ENCODE measurements at places on chromosomes 1 and 21.

DNA sequence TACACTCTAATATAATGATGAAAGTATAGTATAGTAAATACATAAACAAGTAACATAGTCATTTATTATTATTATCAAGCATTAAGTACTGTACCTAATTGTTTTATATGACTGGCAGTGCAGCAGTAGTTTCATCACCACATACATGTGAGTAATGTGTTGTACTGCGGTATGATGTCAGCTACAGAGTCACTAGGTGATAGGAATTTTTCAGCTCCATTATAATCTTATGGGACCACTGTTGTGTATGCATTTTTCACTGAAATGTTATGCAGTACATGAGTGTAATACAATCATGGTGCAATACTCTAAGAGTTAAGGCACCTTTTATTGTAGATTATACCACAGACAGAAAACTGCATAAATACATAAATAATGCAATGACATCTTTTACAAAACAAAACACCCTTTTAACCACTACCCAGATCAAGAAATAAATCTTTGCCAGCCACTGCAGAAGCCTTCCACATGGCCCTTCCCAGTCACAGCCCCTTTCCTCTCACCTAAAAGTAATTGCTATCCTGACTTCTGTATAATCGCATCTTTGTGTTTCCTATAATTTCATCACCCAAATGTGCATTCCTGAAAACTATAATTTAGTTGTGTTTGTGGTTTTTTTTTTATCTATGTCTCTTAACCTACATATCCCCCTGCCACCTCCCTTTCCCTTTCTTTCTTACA is 16.3 kb downstream of the ABCD3 start:
- no peak for DNase-seq

DNA sequence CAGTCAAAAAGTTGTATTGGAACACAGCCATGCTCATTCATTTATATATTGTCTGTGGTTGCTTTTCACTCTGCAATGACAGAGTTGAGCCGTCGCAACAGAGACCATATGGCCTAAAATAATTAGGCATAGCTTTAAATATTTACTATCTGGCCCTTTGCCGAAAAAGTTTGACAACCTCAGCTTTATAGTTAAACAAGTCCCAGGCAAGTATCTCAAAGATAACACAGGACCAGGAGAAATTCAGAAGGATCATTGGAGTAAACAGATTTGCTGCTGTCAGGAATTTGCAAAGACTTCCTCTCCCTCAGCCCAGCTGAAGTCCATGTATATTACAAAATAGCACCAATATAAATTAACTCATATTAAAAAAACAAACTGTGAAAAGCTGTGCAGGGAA is 34.4 kb downstream of the NID1 start:
- DNase-seq, result no peak

GRCh38 chr1:81650776-81651175 is 150.0 kb upstream of the ADGRL2 start:
- no peak for DNase-seq

DNA sequence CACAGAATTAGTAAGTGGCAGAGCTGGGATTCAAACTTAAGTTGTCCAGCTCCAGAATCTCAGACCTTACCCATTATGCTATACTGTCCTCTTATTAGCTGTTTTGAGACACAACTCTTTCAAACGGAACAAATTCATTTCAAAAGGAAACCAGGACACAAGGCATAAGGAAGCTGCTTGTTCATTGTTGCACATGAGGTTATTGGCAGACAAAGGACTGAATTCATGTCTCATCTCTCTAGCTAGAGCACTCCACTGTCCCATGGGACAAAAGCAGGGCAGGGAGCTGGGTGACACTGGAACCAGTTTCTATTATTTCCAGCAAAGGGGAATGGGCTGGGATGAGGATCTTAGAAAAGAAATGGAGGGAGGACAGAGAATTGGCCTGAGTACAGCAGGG is 26.4 kb downstream of the CHI3L2 start:
- no peak for DNase-seq

- DNase-seq, result no peak
These were observed 4.8 kb upstream of the FCRLA start for GRCh38 chr1:161702250-161702649.

DNA sequence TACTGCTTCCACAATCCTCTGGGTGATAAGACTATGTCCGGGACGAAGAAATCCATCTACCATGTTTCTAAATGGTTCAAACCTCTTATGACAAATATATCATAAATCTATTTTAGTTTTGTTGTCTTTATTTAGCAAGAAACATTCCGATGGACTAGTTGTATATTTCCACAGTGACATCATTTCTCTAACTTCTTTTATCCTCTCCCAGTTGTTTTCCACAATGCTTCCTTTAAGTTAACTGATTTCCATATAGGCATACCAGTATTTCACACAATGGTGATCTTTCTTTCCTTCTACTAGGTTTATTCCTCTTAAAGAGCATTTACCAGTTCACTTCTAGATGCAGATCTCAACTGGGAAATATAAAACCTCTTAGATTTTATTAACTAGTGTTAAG is 44.8 kb downstream of the USP1 start:
- no peak for DNase-seq

GRCh38 chr1:184745929-184746638 is 8.6 kb downstream of the EDEM3 start:
- no peak for DNase-seq

GRCh38 chr21:17351766-17352165 is 161.1 kb upstream of the CXADR start:
- DNase-seq, result no peak

DNA sequence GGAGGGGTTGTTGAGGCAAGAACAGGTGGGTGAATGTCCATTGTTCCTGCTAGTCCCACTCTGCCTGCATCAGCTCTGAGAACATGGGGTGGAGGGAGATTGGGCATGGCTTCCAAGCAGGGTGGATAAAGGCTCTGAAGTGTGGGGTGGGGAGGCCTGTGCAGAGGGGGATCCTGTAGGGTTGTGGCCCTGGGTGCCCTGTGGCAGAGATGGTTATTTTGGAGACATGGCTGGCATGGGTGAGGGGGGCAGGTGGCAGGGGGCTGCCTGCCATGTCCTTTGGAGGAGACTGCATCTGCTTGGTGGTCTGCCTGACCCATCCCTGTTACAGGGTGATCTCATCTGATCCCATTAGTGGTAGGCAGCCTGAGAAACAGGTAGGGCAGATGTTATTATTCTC is 11.2 kb downstream of the MYOG start:
- no peak for DNase-seq

GRCh38 chr1:118783095-118783758 is 204.9 kb downstream of the TBX15 start:
- no peak for DNase-seq

DNA sequence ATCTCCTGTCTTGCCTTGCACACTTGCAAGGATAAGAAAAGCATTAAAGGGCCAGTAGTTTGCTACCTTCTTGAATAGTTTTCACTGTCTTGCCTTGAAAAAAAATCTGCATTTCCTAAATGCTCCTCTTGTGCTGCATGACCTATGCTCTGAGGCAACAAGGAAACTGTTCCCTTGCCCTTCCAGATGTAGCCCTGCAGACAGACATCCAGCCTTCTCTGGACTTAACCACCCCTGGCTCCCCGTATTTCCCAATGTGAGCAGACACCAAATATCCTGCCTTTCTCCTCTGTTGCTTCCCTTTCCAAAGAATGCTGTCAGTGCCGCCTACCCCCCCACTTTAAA is 177.6 kb downstream of the GABPA start:
- DNase-seq, result no peak

- DNase-seq, result no peak
These were observed 39.8 kb downstream of the TGFBR3 start for GRCh38 chr1:91846007-91846638.

- DNase-seq, result no peak
These were observed 9.1 kb downstream of the ADGRL2 start for GRCh38 chr1:81809808-81810207.

DNA sequence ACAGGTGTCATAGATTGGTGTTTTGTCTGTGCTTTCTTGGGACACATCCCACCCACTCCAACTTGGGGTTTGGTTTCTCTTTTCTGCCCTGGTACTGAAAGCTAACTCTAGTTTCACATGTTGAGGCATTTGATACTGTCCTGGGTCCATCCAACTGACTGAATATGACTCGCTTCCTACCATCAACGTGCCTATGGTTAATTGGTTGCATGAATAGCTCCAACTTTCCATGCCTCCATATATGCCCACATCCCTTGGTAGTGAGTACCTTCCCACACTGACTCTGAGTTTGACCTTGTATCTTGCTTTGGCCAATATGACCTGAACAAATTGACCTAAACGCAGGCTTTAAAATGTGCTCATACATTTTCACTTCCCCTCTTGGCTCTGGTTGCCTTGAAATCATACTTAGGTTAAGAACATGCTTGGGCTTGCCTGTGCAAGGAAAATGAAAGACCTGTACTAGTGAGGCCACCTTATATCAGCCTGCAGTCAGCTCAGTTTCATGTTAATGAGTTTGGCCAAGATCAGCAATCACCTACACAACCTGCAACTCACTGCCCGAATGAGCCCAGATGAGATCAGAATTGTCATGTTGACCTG is 81.0 kb upstream of the KCNK2 start:
- DNase-seq, result no peak

DNA sequence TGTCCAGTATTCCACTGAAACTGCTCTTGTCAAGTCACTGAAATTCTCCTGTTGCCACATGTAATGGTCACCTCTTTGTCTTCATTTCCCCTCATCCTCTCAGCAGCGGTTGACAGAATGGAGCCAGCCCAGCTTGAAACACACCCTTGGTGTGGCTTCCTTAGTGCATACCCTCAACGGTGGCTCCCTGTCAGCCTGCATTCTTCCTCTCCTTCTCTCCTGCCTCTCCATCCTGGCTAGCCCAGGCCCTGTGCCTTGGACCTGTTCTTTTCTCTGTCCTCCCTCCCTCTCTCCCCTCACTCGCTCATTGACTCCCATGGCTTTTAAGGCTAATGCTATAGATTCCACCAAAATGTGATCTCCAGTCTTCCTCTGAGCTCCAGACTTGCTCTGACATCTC is 3.7 kb downstream of the FCMR start:
- no peak for DNase-seq

DNA sequence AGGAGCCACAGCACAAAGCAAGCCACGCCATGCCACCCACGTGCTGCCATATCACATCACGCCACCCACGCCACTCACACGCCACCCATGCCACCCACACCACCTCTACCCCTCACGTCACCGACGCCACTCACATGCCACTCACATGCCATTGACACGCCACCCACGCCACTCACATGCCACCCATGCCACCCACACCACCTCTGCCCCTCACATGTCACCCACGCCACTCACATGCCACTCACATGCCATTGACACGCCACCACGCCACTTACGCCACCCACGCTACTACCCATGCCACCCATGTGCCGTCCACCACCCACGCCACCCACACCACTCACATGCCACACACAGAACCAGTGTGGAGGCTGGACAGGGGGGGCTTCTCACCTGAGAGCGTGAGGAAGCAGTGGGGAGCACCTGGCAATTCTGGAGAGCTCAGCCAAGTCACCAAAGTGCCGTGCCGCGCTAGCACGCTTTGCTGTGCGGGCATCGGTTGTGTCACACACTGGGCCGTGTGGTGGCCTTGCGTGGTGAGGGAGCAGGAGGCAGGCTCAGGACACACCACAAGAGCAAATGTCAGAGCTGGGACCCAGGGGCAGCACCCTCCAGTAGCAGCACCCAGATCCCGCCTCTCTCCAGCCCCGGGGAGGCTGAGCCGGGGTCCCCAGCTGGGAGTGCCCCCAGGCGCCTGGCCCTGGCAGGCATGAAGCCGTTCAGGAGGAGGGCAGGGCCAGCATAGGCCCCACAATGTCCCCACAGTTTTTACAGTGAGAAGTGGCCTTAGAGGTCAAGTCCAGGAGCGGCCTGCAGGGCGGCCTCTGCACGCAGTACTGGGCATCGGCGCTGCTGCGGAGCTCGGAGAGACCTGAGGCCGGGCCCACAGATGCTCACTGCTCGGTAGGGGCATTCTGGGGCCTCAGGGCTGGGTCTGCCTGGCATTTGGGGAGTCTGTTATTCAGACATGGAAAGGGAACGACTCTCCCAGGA is 70.0 kb downstream of the AGPAT3 start:
- no peak for DNase-seq

GRCh38 chr21:16347223-16347622 is 617.4 kb downstream of the USP25 start:
- DNase-seq, result no peak

GRCh38 chr21:26332867-26333266 is 162.3 kb upstream of the APP start:
- no peak for DNase-seq

GRCh38 chr1:160548183-160548582 is 25.1 kb upstream of the SLAMF6 start:
- no peak for DNase-seq

- DNase-seq, result no peak
These were observed 10.2 kb downstream of the ARHGEF16 start for GRCh38 chr1:3464649-3465025.

DNA sequence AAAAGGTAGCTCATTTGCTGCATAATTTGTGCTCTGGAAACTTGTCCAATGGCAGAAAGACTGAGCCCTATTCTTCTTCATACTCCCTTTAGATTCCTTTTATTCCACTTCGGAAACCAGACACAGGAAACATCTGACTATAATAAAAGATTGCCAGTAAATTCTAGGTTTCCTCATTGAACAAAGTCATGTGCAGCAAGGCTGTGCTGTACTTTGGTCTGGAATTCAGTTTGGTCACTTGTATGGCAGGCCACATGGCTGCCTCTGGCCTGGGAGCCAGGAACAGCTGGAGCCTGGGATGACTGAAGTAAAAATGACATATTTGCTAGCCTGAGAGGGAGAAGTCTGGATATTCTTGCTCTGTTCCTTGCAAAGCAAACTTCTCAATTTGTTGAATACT is 79.6 kb downstream of the ST3GAL3 start:
- no peak for DNase-seq

- no peak for DNase-seq
These were observed 119.8 kb upstream of the PTGFR start for GRCh38 chr1:78370779-78371482.

GRCh38 chr1:168497376-168497950 is 46.3 kb downstream of the XCL2 start:
- no peak for DNase-seq

DNA sequence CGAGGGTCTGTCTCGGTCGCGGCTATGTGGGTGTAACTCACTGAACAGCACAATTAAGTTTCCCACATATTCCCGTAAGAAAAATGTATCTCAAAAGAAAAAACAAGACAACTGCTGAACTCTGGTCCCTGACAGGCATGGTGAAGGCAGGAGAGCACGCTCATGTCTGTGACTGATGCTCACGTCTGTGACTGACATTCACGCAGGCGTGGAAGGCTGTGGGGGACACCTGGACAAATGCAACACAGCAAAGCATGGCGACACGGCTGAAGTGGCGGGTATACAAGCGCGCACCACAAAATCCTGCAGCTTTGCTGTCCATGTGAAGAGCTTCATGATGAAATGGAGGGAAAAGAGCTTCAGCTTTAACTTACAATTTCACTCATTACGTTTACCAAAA is 6.0 kb downstream of the PTTG1IP start:
- no peak for DNase-seq

DNA sequence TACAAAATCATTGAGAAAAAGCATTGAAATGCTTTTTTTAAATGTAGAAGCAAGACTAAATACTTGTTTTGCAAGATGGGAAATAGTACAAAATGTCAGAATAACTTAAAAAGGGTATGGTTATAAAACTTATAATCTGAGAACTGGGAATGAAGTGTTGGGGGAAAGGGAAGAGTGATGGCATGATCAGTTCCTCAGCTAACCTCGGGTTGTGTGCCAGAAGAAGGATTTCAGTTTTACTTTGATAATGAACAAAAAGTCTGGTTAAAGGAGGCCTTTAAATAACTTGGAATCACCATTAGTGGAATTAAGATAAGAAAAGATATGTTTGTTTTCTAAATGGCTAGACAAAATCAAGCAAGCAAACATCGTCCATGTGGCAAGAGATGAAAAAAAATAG is 20.7 kb downstream of the NEK7 start:
- DNase-seq, result no peak

GRCh38 chr21:31930001-31930400 is 57.2 kb downstream of the HUNK start:
- DNase-seq, result no peak

Data from activated naive CD4-positive, alpha-beta T cell (primary cell).